IMR-90 (cell line): ENCODE measurements at places on chromosomes 6 and 20. TPM values are rescaled to one million over a fixed set of nuclear protein-coding genes. Genes with fewer than 3 reads are reported as not detected.

SLC4A11 gene
- 0.28 and 0.36 TPM in 2 replicates for total RNA-seq

DNA sequence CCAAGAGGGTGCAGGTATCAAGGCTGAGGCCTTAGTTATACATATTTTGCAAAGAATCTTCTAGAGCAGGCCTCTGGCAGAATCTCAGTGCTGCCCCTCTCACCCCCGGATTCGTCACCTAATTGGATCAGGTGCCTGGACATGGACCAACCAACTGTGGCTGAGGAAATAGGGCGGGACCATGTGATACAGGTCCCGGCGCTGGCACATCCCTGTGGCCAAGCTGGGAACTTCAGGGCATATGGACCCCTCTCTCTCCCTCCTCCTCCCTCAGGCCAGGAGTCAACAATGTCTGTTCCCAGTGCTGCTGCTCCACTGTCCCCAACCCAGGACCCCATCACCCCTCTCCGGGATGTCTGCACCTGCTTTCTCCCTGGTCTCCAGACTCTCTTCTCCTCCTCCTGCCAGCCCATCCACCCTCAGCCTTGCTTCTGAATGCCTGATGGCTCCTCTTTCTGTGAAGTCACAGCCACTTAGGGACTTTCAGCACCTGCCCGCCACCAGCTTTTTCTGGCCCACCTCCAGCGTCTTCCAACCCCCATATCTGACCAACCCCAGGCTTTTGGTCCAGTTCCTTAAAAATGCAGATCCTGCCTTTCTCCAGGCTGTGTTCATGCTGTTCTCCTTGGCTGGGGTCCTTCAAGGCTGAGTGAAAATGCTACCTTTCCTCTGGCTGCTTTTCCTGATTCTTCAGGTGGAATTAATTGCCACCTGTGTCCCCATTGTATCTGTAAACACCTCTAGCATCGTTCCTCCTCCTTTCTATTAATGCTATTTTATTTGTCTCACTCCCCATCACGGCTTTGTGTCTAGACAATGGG lies 19.0 kb upstream of the MLN start:
- no peaks in the 10 kb centered on the region for H3K36me3 ChIP-seq
- H3K4me1 ChIP-seq = peaks cover 4% of the 10 kb centered on the region; the same call in 1 of the 2 replicates

DNA sequence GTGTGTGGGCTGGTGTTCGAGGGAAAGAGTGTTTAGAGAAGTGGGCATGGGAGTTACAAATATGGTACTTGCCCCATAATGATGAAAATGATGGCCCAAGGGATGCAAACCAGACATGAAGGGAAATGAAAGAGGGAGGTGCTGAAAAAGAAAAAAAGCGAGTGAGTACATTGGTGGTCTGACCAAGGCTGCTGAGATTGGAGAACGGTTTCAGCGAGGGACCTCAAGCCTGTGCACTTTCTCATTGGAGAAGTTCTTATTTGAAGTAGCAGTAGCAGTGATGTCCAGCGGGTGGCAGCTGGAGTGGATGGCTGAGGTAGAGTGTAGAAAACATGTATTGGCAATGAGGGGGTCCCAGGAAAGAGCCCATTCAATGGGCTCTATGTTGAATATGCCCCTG lies 54.8 kb downstream of the TNFAIP3 start:
- no peak overlapping the region for H3K4me3 ChIP-seq
- H3K4me1 ChIP-seq = peaks cover 12% of the 10 kb centered on the region; the same call in 1 of the 2 replicates
- H3K27ac ChIP-seq = no peak overlapping the region
- no peaks in the 10 kb centered on the region for H3K27me3 ChIP-seq

GRCh38 chr6:78605909-78606446 lies 261.4 kb upstream of the IRAK1BP1 start:
- peaks cover 9% of the 10 kb centered on the region for H3K4me1 ChIP-seq
- H3K4me3 ChIP-seq = peak overlapping the region; percentile 41; the same call in 1 of the 2 replicates
- DNase-seq = peak; percentile 87
- H3K27me3 ChIP-seq = no peaks in the 10 kb centered on the region
- no peaks in the 10 kb centered on the region for H3K36me3 ChIP-seq
